ENCODE measurements at places on chromosomes 1 and 21.

GRCh38 chr1:94490556-94490955 lies 51.0 kb downstream of the F3 start:
- DNase-seq: no peak

GRCh38 chr1:35173491-35173890 lies 19.5 kb downstream of the SFPQ start:
- DNase-seq: no peak

DNA sequence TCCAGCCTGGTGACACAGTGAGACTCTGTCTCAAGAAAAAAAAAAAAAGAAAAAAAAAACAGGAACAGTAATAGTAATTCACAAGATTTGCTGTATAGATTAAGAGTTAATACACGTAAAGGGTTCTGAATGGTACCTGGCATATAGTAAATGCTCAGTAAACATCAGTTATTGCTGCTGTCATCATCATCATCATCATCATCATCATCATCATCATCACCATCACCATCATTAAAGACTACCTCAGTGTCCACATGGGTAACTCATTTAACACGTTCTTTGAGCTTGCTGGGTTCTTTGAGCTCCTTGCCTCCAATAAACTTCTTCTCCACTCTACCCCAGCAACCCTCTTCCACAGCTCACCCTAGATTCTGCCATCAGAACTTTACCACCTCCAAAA lies 55.0 kb downstream of the KIAA0319L start:
- no peak for DNase-seq

DNA sequence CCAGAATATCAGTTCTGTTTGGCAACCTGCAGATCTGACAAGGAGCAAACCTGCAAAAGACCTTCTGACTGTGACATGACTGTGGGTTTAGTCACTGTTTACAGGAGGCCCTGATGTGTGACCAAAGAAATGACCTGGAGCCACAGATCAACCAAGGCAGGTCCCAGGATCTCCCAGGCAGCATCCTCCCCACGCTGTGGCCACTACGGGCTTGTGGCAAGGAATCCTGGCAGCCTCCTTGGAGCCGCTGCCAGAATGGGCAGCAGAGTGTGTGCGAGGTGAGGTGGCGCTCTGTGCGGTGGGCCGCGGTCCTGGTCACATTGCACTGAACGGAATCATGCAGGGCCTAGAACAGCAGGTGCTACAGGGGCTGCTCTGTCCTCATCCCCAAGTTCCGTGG lies 15.9 kb downstream of the MCM3AP start:
- DNase-seq: no peak

DNA sequence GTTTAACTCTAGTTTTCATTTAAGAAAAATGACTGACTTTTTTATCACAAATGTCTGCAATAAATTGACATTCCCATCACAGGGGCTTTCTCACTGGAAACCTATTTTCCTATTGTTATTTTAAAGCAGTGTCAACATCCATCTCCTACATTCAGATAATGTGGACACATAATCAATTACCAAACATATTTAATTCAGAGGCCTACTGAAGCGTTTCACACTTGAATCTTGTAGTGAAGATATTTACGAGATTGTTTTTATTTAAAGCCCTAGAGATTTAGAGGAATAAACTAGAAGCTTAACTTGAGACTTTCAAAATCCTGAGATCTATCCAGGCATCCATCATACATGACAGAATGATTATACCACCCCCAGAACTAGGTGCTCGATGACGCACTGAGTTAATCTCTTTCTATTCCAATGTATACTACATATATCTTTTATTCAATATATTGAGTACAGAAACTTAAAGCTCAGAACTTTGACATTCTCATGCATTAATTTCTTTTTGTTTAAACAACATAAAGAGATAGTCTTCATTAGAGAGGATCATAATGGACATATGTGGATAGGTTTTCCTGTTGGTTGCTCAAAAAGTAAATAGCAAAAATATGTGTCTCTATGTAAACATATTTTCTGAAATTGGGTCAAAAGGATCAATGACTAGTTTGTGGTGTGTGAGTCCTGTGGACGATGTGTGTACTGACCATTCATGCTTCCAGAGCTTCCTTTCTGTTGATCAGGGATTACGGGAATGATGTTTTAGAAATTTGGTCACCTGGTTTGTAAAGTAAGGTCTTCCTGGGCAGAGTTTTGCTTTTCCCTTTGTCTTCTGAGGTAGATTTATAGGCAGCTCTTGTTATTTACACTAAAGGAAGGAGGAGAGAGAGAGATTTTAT lies 171.5 kb upstream of the HMCN1 start:
- DNase-seq: no peak

DNA sequence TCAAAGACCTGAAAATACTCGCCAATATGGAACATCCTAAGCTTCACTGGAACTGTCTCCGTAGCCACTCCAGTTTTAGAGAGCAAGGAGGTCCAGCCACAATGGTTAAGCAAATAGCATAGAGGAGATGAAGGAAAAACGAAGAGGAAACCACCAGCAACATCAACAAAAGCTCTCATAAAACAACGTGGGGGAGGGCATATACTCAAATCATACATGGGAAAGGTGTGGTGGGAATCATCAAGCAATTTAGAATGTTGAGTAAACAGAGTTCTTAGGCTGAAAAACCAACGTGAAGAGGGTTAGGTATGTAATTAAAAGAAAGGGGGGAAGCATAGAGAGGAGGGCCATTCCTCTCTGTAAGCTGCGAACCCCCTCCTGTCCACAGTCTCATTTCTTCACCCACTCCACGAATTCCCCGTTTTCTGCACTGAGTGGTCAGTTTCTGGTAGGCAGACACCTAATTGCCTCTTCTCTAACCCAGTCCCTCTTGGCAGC lies 1.0 kb downstream of the TMEM59 start:
- no peak for DNase-seq

GRCh38 chr1:108533351-108534083 lies 26.4 kb upstream of the EEIG2 start:
- no peak for DNase-seq

- no peak for DNase-seq
These were observed 72.4 kb upstream of the KCND3 start for GRCh38 chr1:112061901-112062320.

DNA sequence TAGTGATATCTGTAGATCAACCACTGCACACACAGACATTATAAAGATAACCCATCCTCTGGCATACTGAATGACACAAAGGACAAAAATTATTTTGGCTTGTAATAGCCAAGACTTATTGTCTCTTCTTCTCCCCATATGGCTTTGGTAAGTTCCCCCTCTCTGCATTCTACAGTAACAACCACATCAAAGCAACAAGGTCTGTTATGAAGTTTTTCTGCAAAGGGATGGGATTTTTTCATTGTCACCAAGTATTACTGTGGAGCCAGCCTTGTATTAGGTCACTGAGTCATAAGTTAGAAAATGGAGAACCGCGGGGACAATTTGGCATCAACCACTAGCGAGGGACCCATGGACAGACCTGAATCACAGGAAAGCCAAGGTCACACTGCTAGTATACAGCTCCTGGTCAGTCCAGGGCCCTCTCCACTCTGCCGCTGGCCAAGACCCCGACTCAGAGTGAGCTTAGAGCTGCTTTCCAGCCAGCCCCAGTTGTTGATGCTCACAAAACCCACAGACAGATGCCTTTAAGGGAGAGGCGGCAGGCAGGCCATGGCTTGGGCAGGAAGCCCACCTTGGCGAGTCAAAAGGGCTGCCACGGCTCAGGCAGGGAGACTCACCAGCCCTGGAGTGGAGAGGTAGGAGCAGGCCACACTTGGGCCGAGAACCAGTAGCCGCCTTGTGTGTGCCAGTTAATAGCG lies 6.0 kb downstream of the PABPC4 start:
- no peak for DNase-seq

- DNase-seq: no peak
These were observed 41.6 kb upstream of the PPIAL4F start for GRCh38 chr1:144551107-144551542.

Data from HEK293T (cell line).